ENCODE measurements at places on chromosomes 3 and 15.

GRCh38 chr15:60871731-60872130, 357.4 kb downstream of the RORA start:
- DNase-seq, result no peak

GRCh38 chr3:128625409-128625945, 25.1 kb downstream of the RPN1 start:
- no peak for DNase-seq

- DNase-seq, result no peak
Observed at GRCh38 chr15:92384381-92384780, 9.3 kb upstream of the ST8SIA2 start.

GRCh38 chr15:39784125-39784524, 1.5 kb upstream of the FSIP1 start:
- DNase-seq, result no peak

GRCh38 chr3:32455609-32456428, 46.8 kb downstream of the CMTM6 start:
- DNase-seq, result no peak

DNA sequence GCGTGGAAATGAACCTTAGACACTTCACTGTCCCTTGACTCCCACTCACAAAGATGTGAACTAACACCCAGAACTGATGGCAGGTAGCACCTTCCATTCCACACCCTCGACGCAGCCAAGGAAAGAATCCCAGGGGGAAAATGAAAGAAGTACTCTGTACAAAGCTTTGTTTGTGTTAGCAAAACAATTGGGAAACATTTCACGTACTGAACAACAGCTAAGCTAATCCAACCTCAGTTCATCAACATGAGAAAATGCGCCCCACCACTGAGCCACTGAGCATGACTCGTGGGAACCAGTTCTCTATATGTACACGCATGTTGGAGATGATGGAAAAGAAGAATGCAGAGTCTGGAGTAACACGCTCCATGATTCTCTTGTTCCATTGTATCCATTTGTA, 32.0 kb downstream of the CORO2B start:
- no peak for DNase-seq

DNA sequence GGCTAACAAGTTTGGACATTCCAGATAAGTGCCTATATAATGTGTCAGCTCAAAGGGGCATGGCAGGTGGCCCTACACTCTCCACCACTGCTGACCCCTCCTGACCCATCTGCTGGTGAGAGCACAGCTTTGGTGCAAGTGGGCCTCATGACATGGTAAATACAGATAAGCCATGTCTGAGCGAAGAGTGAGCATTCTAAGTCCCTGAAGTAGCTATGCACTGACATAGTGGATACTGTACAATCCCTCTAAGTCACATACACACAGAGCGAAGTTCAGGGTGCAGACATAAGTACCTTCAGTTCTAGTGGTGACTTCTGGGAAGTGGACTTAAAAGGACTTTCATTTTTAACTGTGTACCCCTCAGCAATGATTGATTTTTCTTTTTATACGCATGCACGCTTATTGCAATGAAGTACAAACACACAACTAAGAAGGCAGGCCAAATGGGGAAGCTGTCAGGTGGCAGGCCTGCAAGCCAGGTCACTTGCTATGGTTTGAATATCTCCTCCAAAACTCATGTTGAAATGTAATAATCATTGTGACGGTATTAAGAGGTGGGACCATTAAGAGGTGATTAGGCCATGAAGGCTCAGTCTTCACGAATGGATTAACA, 41.5 kb downstream of the TBC1D2B start:
- no peak for DNase-seq

DNA sequence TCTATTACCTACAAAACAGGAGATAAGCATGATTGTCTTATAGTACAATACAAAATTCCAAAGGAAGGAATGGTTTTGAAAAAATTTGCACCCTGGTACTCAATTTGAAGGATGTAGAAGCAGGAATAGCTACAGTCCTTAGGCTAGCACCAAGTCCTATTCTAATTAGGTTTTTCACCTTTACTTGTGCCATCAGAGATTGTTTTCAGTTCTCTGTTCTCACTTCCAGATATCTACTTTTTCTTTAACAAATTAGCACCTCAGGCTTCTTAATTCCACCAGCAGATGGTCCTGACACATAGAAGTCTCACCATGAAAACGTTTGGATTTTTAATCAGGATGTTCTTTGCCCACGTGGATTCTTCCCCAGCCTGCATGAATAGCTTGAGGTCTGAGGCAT, 43.8 kb downstream of the IL5RA start:
- no peak for DNase-seq

DNA sequence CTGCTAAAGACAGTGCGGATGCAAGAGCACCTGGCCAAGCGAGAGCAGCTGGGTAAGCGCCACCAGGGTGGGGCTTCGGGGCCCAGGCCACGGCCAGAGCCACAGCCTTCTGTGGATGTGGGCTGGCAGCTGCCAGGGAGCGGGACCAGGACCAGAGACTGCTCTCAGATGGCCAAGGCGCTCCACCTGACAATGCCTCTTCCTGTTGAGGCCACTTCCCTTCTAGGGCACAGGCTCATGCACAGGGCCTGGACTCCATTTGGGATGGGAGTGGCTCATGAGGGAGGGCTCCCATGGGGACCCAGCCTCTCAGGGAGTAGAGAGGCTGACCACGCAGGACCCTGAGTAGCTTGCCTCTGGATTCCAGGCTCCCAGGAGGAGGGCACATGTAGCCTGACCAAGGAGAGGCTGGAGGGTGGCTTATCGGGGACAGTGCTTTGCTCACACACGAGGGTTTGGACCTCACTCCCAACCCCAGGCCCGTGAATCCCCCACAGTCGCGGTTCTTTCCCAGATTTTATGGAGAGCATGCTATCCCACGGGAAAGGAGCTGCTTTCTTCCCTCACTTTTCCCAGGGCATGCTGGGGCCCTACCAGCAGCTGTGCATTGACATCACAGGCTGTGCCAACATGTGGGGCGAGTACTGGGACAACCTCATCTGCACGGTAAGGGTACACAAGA, 25.1 kb downstream of the ACAA1 start:
- DNase-seq, result no peak

DNA sequence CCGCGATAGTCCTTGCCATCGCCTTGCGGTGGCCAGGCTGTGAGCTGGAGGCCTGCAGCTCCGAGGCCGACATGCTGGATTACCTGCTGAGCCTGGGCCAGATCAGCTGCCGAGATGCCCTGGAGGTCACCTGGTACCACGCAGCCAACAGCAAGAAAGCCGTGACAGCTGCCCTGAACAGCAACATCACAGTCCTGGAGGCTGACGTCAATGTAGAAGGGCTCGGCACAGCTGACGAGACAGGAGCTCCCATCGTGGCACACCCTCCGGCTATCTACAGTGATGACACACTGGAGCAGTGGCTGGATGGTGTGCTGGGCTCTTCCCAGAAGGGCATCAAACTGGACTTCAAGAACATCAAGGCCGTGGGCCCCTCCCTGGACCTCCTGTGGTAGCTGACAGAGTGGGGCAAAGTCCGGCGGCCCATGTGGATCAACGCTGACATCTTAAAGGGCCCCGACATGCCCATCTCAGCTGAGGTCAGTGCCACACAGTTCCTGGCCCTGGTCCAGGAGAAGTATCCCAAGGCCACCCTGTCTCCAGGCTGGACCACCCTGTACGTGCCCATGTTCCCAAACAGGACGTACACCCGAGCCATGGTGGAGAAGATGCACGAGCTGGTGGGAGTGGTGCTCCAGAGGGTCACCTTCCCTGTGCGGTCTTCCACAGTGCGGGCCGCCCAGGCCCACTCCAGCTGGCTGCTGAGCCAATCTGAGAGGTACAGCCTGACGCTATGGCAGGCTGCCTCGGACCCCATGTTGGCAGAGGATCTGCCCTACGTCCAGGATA, 70.2 kb downstream of the FAM43A start:
- DNase-seq, result no peak

DNA sequence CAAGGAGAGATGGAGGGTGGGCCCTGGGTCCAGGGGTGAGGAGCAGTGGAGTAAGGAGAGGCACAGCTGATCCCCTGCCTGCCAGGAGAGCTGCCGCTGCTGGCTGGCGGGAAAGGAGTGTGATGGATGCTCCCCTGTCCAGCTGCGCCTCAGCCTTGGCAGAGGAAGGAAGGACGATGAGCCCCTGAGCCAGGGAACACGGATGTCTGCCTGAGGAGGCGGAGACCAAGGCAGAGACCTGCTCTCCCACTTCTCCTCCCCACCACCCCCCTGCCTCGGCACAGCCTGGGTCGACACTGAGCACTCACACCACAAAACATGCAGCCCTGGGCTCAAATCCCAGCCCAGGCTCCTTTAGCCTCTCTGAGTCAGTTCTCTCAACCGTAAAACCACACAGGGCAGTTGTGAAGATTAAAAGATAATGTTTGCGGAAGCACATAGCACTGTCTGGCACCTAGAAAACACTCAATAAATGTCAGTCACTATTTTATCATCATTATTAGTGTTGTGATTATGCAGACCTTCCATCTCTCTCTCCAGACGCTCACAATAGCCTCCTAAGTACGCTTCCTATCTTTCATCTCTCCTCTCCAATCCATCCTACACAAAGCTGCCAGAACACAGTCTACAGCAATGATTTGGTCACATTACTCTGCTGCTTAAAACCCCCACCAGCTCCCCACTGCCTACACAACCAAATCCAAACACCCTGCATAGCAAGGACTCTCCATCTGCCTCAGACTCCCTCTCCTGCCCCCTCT, 52.2 kb downstream of the SEMA5B start:
- DNase-seq, result no peak

GRCh38 chr3:100044369-100044768, 69.9 kb downstream of the FILIP1L start:
- DNase-seq, result no peak

DNA sequence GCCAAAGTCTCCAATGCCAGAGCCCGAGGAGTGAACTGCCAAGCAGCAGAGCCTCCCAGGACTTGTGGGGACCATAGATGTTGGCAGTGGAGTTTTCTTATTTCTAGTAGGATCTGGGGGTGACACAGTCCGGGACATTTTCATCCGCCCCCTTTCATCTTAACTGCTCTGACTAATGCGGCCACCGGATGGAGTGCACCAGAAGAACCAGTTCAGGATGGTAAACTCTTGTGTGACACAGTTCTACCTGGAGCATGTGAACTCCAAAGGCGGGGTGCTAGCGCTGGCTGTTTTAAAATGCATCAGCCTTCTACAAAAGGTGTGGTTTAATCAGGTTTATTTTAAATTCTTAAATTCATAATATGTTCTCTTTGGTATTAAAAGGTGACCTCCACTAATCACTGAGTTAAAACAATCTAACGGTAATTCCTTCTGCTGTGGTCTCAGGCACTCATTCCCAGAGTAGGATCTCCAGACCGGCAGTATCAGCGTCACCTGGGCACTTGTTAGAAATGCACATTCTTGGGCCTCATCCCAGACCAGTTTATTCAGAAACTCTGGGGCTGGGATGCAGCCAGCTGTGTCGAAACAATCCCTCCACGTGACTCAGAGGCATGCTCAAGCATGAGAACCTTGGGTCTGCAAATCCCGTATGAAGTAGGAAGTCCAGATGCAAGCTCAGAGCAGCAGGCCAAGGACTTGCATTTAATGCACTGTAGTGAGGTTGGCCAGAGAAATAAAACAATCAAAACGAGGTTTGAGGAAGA, 105.5 kb downstream of the GABRB3 start:
- no peak for DNase-seq

GRCh38 chr15:42152921-42153698, 3.3 kb downstream of the PLA2G4F start:
- no peak for DNase-seq

- DNase-seq, result no peak
Observed at GRCh38 chr3:45017821-45018220, 8.3 kb upstream of the CLEC3B start.

DNA sequence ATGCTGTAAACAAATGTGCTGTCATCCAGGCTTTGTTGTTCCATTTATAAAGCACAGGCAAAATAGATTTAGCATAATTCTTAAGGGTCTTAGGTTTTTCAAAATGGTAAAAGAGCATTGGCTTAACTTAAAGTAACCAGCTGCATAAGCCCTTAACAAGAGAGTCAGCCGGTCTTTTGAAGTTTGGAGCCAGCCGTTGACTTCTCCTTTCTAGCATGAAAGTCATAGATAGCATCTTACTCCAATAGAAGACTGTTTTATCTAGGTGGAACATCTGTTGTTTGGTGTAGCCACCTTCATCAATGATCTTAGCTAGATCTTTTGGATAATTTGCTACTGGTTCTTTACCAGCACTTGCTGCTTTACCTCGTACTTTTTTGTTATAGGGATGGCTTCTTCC, 297.5 kb upstream of the DCBLD2 start:
- DNase-seq, result no peak

DNA sequence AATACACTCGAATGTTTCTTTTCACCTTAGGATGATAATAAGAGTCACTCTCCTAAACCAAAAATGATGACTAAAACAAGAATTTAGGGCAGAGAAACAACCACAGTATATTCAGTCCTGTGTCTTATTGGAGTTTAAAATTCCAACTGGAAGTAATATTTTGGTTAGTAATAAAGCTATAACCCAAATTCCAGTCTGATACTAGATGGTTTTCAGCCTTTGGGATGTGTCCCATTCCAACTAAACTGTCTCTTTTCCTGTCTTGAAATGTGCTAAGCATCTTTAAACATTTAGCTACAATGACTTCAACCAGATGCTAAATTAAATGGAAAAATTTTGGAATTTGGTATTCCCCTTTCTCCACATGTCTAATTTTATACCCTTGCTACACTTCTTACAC, 510.0 kb downstream of the ROBO1 start:
- no peak for DNase-seq

- DNase-seq, result no peak
Observed at GRCh38 chr3:132838477-132838876, 116.3 kb upstream of the NPHP3 start.

GRCh38 chr3:52052831-52053306, 3.5 kb downstream of the DUSP7 start:
- DNase-seq, result no peak

DNA sequence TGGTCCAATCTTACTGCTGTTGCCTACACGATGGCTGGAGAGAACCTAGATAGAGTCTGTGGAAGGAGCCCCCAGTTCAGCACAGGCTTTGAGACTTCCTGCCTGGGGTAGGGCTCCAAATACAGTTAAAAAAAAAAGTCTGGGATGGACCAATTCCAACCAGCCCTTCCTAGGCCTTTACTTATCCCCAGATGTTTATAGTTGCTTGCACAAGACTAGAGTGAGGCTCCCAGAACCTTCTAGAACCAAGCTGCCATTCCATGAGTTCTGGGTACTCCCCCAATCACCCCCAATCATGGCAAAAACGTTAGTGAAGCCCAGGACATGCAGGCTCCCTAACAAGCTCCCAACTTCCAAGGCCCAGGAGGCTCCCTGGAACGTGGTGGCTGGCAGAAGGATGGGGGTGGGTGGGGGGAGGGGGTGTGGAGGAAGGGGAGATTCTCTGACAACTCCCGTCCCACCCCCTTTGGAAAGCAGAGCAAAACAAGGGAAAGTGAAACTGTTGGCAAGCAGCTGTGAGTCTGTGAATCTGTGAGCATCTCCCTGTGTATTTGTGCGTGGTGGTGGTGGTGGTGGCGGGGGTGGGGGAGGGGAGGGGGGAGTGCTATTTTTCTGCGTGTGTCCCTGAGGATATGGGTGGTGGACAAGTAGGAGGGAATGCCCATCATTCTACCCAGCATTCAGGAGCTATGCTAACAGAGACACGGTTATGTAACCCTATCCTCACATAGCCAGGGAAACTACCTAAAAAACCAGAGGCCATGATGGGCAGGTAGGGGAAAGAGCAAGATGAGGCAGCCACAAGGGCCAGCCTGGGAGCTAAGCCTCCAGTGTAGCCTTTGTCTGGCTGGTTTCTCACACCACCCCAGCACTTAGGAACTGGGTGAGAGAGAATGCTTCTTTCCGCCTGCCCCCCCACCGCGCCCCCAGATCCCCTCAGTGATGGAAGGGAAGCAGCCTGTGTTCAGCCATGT, 2.0 kb downstream of the MST1R start:
- DNase-seq, result no peak

- DNase-seq, result no peak
Observed at GRCh38 chr3:144296808-144297207, 325.2 kb downstream of the DIPK2A start.
